ENCODE measurements at places on chromosomes 4 and X.

DNA sequence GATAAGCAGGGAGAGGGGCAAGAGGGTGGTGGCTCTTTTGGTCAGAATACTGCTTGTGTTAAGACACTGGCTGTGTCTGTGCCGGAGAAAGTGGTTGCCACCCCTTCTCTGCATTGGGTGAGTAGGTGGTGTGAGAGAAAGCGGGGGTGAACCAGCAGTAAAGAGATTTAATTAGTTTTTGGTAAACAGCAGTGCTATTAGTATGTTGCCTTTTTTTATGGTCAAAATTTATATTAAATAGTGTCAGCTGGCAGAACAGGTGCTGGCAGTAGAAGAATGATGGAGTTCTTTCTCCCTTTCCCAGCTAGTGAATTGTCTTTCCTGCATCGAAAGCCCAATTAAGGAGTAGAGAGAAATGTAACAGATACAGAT lies 181.6 kb downstream of the LARP7 start:
- peak; percentile 21 for DNase-seq

- no peak for DNase-seq
These were observed 13.3 kb upstream of the CD99 start for GRCh38 chrX:2677764-2678163.

GRCh38 chrX:108070891-108071290 lies 20.5 kb downstream of the PSMD10 start:
- DNase-seq: no peak

DNA sequence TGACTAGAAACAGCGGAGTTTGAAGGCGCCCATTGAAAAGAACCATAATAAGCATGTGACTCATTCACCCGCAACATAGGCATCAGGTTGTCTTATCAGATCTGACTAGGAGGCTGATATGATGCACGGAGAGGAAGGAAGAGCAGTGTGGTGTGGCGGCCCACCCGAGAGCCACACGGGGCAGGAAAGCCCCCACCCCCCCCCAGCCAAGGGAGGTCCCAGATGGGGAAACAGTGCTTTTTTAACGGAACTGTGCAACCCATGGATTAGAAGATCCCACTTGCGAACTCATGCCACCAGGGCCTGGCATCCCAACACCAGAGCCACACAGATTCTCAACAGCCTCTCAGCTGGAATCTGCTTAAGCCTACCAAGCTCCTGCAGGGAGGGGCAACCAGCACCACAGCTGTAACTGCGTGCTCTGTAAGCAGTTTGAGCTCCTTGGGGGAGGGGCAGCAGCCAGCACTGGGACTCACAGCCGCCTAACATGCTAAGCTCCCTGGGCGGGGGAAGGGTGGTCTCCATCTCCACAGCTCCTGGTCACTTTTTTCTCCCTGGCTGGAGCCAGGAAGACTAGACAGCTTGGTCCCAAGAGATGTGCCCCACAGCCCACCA lies 466.2 kb downstream of the PDGFC start:
- DNase-seq: no peak

- no peak for DNase-seq
These were observed 29.7 kb upstream of the LGI2 start for GRCh38 chr4:25060241-25060962.

GRCh38 chr4:140065393-140065792 lies 88.6 kb downstream of the MAML3 start:
- DNase-seq: no peak

GRCh38 chr4:187849556-187850225 lies 145.9 kb upstream of the ZFP42 start:
- DNase-seq: no peak

GRCh38 chr4:148443512-148444295 lies 1.5 kb upstream of the NR3C2 start:
- peak; percentile 68 for DNase-seq

GRCh38 chrX:133380711-133381619 lies 34.3 kb downstream of the GPC4 start:
- DNase-seq: no peak

DNA sequence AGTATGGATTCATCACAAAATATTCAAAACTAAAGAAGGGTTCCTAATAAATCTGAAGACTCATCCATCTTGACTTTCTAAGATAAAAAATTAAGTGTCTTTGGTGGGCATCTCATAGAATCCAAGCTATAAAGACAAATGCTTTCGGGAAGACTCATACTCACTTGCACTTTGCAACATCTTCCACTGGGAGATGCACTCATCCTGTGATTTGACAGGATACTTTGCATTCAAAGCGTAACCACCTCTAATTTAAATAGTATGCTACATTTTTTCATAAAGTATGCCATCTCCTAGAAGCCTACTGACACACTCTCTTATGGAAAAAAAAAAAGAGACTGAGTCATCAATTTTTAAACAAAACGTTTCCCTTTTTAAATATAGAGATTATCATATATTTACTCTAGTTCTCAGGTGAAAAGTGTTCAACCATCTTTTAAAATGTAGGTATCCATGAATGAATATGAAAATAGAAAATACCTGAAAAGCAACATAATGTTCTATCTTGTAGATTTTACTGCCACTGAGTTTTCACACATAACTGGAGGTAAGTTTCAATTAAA lies 119.6 kb downstream of the KLHL13 start:
- no peak for DNase-seq

DNA sequence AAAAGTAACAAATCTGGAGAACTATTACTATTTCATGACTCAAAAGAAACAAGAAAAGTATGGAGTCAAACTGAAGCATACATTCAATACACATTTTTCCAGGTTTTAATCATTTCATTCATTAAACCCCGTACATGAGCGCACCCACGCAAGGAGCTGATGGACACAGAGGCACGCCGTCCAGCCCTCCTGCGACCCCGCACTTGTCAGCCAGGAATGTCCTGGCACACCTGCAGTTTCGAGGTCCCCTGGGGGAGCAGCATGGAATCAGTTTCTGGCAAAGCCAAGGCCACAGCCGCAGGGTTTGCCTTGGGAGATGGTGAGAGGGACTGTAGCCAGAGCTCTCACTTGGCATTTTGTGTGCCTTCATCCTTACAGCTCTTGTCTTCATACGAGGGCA lies 12.8 kb upstream of the SLC2A9 start:
- no peak for DNase-seq

- DNase-seq: no peak
These were observed 340.1 kb upstream of the PPARGC1A start for GRCh38 chr4:24229978-24230377.

GRCh38 chrX:121649417-121649816 lies 602.0 kb downstream of the GLUD2 start:
- no peak for DNase-seq

GRCh38 chr4:172998527-172999469 lies 169.8 kb upstream of the GALNT7 start:
- DNase-seq: no peak

- DNase-seq: no peak
These were observed 54.6 kb downstream of the DDX3X start for GRCh38 chrX:41388543-41388942.

DNA sequence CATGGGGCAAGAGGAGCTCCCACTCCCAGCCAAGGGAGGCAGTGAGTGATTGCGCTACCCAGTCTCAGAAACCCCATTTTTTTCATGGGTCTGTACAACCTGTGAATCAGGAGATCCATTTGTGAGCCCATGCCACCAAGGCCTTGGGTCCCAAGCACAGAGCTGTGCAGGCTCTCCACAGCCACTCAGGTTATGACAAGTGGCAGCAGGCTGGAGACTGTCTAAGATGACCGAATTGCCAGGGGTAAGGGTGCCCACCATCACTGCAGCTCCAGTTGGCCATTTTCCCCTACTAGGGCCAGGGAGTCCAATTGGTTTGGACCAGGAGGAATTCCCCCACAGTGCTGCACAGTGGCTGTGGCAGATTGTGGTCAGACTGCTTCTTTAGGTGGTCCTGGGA lies 407.5 kb upstream of the KLHL4 start:
- no peak for DNase-seq

DNA sequence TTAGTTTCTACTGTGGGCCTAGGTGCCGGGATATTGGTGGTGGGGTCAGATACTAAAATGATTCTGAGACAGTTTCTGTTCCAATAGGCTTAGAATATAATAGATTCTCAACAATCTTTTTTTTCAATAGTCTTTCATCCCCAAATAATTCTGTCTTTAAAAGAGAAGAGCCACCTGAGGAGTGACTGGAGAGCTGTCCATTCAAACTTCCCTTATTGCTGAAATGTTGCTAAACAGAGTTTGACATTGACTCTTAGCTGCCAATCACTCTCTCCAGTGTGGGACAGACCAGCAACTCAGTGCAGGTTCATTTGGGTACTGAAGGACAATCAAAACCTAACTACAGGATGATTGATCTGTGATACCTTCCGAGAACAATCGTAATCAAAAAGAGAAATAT lies 12.4 kb upstream of the ADH7 start:
- no peak for DNase-seq

DNA sequence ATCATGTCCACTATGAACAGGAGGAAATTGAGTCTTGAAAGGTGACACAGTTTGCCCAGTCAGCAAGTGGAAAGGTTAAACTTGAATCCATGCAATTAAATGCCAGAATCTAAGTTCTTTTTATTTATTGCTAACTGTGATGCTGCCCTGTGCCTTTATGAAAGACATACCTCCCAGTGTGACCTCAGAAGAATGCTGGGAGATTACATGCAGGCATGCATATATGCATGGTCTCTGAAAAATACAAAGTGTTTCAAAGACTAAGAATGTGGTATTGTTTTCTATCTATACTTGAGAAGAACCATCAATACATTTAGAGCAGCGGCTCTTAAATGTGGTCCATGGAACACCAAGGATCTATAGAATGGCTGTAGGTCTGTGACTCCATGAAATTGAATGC lies 45.6 kb downstream of the CCDC149 start:
- no peak for DNase-seq

DNA sequence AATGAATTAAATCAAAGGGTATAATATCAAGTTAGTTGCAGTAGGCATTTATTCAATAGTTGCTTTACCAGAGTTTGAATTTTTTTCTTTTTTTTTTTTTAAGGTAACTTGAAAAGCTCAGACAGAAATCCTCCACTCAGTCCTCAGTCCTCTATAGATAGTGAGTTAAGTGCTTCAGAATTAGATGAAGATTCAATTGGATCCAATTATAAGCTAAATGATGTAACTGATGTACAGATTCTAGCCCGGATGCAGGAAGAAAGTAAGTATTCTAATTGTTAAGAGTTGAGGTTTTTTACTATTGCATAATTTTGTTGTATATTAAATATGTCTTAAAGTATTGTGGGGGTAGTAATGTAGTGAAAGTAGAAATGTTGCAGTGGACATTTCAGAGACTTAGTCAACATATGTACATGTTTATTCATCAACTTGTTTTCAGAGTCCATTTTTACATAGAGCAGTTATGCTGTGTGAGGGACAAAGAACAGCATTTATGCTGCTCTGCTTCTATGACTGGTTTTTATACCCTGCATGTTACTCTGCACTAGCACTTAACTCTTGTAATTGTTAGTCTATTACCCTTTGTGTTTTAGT lies 38.4 kb downstream of the SLAIN2 start:
- DNase-seq: no peak

GRCh38 chrX:154661170-154661569 lies 7.8 kb upstream of the CTAG2 start:
- no peak for DNase-seq

DNA sequence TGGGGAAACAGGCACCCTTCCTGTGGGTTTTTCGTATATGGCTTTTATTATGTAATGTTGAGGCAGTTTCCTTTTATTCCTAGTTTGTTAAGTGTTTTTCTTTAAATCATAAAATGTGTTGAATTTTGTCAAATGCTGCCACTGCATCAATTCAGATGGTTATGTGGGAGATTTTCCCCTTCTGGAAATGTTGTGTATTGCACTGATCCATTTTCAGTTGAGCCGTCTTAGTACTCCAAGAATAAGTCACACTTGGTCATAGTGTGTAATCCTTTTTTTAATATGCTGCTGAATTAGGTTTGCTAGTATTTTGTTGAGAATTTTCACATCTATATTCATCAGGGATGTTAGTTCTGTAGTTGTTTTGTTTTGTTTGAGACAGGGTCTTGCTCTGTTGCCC lies 9.5 kb upstream of the CTBP1 start:
- DNase-seq: no peak

- DNase-seq: no peak
These were observed 2.1 kb upstream of the NKX6-1 start for GRCh38 chr4:84501202-84501503.

GRCh38 chrX:39716401-39716800 lies 381.4 kb downstream of the BCOR start:
- no peak for DNase-seq

DNA sequence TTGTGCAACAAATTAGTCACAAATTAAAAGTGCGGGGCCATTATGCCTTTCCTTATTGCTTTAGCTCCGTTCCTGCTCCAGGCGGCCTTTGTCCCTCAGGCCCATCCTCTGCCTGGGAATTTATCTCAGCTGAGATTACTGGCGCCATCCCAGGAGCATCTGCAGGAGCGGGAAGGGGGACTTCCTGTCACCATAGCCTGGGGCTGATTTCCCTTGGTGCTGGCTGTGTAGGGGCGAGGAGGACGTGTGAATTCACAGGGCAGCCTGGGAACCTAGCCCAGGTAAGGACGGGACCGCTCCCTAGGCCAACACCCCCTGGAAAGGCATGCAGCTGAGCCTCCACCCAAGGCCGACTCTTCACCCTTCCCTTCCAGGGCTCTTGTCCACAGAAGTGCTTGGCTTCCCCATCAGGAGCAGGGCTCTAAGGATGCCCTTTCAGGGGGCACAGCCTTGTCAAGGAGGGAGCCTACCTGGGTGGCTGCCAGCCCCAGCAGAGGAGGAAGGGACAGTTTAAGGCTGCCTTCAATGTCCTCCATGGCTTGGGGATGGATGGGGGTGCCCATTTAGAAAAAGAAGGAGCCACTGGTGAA lies 72.6 kb upstream of the NKX1-1 start:
- DNase-seq: no peak

DNA sequence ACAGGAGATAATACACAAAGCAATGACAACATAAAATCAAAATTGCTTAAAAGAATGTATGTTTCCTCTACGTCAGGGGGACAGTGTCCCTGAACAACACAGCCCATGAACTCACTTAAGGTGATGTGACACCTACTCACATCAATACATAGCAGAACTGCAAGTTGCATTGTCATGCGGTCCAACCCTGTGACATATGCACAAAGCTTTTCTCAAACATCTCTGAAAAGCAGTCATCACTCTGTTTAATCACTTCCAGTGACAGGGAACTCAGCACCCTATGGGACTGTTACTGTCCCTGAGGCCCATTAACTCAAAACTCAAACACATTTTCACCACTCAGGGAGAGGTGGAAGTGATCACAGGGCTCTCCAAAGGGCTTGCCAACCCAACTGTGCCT lies 2.4 kb downstream of the STX18 start:
- DNase-seq: no peak

DNA sequence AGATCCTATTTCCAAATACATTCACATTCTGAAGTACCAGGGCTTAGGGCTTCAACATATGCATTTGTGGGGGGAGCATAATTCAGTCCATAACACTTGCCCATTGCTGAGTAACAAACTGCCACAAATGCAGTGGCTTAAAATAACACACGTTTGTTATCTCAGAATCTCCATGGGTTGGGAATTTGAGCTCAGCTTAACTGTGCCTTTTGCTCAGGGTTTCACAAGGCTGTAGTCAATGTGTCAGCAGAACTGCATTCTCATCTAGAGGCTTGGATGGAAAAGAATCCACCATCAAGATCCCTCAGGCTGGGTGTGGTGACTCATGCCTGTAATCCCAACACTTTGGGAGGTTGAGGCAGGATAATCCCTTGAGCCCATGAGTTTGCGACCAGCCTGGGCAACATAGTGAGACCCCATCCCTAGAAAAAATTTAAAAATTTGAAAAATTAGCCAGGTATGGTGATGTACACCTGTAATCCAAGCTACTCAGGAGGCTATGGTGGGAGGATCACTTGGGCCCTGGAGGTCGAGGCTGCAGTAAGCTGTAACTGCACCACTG lies 25.8 kb upstream of the TBL1X start:
- no peak for DNase-seq

GRCh38 chr4:26958925-26959653 lies 98.4 kb downstream of the STIM2 start:
- DNase-seq: peak; percentile 36
